Lung (tissue), 17 donors: ENCODE measurements at places on chromosomes 12 and 14.
A peak's percentile ranks its signal among the peaks of the same experiment; 100 is the strongest.

DNA sequence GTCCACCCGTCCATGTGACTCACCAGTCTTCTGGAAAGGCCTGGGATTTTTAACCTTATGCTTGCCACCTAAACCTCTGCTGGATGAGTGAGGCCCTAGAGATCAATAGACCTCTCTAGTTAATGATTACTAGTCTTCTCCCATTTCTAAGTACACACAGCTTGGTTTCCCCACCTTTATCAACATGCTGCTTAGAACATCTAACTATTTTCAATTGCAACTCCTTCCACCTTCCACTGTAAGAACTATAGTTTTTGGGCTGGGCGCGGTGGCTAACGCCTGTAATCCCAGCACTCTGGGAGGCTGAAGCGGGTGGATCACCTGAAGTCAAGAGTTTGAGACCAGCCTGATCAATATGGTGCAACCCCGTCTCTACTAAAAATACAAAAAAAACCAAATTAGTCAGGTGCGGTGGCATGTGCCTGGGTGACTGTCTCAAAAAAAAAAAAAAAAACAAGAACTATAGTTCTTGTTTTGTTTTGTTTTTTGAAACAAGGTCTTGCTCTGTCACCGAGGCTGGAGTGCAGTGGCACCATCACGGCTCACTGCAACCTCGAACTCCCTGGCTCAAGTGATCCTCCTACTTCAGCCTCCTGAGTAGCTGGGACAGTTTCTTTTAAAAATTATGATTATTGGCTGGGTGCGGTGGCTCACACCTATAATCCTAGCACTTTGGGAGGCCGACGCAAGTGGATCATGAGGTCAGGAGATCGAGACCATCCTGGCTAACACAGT lies 18.7 kb upstream of the MDM2 start:
- no peak for DNase-seq

GRCh38 chr14:74611650-74612349 lies at the start of gene LTBP2:
TSS of gene LTBP2 (minus strand) at chr14:74612237. CDS start at chr14:74611944, 293 bp downstream.
- no peak for DNase-seq

- no peak for DNase-seq
These were observed 253.1 kb downstream of the BCAT1 start for GRCh38 chr12:24695657-24696329.

- DNase-seq: no peak
These were observed 28.9 kb upstream of the TMEM179 start for GRCh38 chr14:104633276-104634137.

DNA sequence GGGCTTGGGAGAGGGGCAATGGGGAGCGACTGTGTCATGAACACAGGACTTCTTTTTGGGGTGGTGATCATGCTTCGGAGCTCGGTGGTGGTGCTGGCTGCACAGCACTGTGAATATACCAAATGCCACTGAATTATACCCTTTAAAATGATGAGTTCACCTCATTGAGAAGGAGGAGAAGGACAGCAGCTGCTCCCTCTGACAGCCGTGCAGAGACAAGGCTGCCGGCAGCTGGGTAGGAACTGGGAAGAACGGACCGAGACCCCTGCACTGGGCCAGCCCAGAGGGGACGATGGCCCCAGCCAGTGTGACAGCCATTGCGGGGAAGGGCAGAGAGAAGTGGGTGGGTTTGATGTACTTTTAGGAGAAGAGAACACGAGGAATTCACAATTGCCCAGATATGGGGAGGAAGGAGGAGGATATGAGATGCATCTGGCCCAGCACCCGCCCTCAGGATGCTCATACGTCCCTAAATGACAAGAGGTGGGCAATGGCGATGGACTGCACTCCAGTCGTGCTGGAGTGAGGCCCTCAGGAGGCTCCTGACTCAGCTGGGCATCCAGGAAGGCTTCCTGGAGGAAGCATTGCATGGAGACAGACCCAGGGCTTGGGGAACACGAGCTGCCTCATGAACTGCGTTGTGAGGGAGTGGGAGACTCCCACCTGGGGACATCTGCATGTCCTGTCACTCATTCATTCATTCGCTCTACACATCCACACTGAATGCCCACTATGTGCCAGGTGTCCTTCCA lies 64.3 kb upstream of the C14orf180 start:
- DNase-seq: no peak

- no peak for DNase-seq
These were observed 80.3 kb downstream of the SYNE2 start for GRCh38 chr14:63933110-63933509.

DNA sequence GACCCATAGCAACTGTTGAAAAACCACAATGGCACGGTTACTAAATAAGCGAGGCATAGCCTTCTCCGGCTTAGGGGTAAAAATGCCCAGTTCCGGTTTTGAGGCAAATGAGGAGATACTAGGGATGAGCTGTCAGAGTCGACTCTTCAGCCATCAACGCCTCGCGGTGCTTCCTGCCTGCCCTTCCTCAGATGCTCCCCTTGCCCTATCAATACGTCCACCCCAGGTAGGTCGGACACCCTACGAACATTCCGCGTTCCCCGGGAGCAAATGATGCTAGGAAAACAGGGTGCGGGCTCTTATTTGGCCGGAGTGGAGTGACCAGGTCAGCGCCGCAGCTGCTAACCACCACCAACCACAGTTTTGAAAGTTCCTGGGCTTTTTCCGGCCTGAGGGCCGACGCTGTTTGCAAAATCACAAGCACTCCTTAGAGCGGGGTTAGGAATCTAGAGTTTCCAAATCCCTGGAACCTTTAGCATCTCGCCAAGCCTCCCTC lies 1.2 kb downstream of the SRSF9 start:
- peak; percentile 43 for DNase-seq

GRCh38 chr14:85762526-85762925 lies 232.6 kb downstream of the FLRT2 start:
- no peak for DNase-seq

DNA sequence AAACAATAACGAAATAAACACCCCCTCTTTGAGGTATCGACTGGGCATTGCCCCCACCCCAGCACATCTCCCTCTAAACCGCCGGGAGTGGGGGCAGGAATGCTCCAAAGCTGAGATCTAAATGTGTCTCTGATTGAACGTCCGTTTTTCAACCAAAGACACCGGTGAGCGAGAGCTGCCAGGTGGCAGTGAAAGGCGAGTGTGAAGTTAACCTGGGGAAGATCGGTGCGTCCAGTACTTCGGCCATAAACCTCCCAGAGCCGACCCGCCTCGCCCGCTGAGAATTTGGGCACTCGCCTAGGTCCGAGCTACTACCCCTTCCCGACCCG lies 625 bp downstream of the ANGEL1 start:
- peak; percentile 16 for DNase-seq

- no peak for DNase-seq
These were observed 990.3 kb downstream of the AACS start for GRCh38 chr12:126055521-126055920.

DNA sequence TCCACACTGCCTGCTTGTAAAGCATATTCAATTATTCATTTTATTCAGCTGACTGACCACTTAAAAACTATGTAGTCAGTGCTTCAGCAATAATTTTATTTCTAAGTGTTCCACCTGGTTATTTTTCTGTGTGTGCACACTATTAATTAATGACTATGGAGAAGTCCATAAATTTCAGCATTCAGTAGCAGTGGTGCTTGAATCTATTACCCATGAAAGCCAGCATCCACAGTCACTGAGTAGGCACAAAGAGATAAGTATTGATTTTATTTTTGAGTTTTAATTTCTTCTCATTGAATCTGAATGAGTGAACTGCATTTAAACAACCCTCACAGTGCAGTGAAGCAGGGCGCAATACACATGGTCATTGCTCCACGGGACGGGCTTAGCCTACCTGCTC lies 643.1 kb downstream of the GALC start:
- no peak for DNase-seq

GRCh38 chr12:9064815-9065606 lies 50.7 kb downstream of the A2M start:
- peak; percentile 83 for DNase-seq

DNA sequence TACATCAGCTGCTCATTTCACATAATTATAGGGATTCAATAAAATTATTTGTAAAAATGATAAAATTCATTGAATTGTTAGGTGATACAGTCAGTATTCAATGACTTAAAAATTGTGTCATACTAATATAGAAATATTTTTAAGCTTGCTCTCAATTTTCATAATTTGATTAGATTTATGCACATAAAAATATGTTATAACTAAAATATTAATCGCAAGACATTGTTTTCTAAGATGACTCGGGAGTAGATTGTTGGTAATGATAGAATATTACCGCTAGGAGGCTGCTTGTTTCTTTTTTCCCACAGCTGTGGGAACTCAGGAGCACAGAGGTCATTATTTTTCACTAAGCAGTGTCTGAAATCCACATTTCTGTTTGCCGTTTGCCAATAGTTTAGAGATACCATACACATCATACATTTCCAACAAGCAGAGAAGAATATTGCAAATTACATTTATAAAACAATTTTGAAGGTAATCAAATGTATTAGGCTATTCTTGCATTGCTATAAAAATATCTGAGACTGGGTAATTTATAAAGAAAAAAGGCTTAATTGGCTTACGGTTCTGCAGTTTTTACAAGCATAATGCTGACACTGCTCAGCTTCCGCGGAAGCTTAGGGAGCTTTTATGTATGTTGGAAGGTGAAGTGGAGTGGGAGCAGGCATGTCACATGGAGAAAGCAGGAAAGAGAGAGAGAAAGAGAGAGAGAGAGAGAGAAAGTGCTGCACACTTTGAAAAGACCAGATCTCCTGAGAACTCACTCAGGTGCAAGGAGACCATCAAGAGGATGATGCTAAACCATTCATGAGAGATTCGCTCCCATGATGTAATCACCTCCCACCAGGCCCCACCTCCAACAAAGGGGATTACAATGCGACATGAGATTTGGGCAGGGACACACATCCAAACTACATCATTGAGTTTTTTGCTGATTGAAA lies 9.2 kb downstream of the CD69 start:
- no peak for DNase-seq

- peak; percentile 15 for DNase-seq
These were observed 276.4 kb upstream of the SFSWAP start for GRCh38 chr12:131434208-131435125.

- no peak for DNase-seq
These were observed 11.9 kb downstream of the GPR68 start for GRCh38 chr14:91232603-91233002.

DNA sequence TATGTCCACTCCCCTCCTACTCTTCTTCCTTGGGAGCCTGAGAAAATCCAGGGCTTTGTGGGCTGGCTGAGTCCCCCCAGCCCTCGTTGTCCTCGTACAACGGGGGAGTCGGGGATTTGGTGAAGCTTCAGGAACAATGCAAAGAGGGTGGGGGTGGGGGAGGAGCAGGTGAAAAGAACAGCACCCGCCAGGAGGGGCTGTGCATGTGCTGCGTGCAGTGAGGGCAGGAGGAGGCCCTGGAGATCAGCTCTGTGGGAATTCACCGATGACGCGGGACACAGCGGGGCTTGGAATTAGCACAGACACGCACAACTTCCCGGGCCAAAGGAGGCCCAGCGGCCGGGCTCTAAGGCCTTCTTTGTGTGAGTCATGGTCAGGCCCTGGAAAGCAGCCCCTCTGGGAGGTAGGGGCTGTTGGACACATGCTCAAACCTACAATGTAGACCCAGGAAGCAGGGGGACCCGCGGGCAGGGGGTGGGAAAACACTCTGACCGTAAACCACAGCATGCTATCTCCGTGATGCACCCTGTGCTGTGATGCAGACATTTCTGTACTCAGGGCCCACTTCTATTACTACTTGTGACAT lies 32.8 kb downstream of the RBM19 start:
- peak; percentile 61 for DNase-seq

DNA sequence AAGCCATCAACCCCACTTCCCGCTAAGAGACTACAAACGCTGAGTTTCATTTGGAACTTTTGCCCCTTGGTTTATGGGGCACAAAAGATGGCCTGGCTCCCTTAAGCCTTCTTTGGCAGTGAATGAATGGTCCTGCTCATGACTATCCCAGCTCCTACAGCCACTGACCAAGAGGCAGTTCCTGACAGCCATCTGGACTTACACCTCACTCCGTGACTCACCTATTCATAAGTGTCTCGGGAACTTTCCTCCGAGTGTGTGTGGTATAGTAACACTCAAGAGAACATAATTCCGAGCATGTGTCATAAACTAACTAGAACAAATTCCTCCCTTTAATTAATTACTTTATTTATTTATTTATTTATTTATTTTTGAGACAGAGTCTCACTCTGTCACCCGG lies 51.9 kb upstream of the NUDT4 start:
- no peak for DNase-seq

GRCh38 chr12:75058228-75058627 lies 151.4 kb downstream of the KCNC2 start:
- DNase-seq: no peak

DNA sequence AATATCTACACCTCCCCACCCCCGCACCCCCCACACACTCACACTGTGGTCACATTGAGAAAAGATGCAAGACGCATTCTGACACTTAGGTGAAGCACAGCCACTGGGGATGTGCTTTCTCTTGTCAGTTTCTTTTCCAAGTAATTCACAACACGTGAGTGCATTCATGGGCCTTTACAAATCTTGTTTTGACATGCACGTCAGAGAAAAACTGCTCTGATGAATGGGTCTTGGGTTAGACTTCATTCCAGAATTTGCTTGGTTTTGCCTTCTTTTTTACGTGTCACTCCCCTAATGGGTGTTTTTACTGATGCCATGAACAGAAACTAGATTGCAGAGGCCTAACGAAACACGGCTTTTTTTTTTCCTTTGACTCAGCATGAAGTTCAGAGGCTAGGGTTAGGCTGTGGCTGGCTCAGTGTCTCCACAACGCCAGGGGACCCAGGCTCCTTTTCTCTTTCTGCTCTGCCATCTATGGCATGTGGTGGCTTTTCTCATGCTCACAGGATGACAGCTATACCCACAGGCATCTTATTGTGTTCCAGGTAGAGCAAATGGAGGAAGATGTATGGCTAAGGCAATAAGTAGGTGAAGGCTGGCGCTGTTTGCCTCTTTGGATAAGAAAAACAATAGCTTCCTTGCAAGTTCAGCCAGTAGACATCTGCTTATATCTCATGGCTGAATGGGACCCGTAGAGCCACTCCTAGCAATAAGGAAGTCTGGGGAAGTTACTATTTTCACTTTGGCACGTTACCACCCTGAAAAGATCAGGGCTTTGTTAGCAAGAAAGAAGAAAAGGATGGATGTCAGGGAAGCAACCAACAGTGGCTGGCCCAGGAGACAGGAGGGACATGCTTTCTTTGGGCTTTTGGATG lies 253.3 kb downstream of the SLC15A4 start:
- no peak for DNase-seq

DNA sequence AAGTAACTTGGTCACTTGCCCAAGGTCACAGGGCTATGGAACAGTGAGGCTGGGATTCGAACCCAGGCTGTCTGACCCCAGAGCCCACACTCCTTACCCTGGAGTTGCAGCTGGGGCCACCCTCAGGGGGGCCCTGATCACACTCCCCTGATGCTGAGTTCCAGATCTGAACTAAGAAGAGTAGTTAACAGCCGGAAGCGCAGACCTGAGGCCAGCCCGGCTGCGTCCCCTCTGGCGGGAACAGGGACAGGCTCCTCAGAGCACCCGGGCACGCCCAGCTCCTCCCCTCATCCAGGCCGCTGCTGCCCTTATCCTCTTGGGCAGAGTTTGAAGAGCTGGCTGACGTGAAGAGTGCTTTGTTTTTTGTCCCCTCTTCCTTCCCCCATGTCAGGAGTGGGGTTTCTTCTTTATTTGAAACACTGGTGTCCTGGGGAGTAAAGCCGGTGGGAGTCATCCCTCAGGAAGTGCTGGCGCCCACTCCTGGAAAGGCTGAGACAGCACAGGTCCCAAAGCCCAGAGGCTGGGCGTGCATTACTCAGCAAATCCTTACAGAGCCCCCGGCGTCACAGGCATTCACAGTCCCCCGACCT lies 8.7 kb downstream of the PHB2 start:
- DNase-seq: peak; percentile 76

- DNase-seq: no peak
These were observed 3.0 kb downstream of the BMAL2 start for GRCh38 chr12:27335364-27336281.
